ENCODE measurements at places on chromosomes 5 and 9. TPM values are rescaled to one million over a fixed set of nuclear protein-coding genes. Genes with fewer than 3 reads are reported as not detected.

The CTSV gene
- total RNA-seq = 0.74 TPM

The CDK5RAP2 gene
- total RNA-seq = 19.0 TPM

The ZNF300 gene
- total RNA-seq = 7.4 TPM

The IFNA21 gene
- total RNA-seq = not detected

The ANKRD20A1 gene
- not detected for total RNA-seq

The SLC6A7 gene
- not detected for total RNA-seq

The SMIM32 gene
- total RNA-seq = not detected

The SOHLH1 gene
- total RNA-seq = not detected

The ZNF608 gene
- total RNA-seq = 1.5 TPM

The SLCO6A1 gene
- total RNA-seq = not detected

The PCDHA5 gene
- total RNA-seq = under 0.01 TPM

The CDC23 gene
- total RNA-seq = 24.6 TPM

The CYLC2 gene
- total RNA-seq = not detected

The PCDHB10 gene
- total RNA-seq = 0.42 TPM

The DRD1 gene
- not detected for total RNA-seq

The C9orf43 gene
- total RNA-seq = 0.30 TPM

The MAP1B gene
- total RNA-seq = 501 TPM

The LCN10 gene
- not detected for total RNA-seq

The DDX4 gene
- not detected for total RNA-seq

The FGF18 gene
- total RNA-seq = 0.05 TPM

The PRELID2 gene
- 21.7 TPM for total RNA-seq

The SPAAR gene
- not detected for total RNA-seq

The FAM219A gene
- 20.6 TPM for total RNA-seq

The GTF2H2C gene
- total RNA-seq = 28.8 TPM

The CARD6 gene
- total RNA-seq = 4.2 TPM

The ARID3C gene
- total RNA-seq = not detected

The FLT4 gene
- total RNA-seq = 0.46 TPM

The ENTPD8 gene
- total RNA-seq = not detected

The SPEF2 gene
- total RNA-seq = 3.6 TPM

The C5orf58 gene
- not detected for total RNA-seq

The CCL27 gene
- 0.59 TPM for total RNA-seq

The CNTFR gene
- total RNA-seq = not detected

The TSLP gene
- 0.42 TPM for total RNA-seq

The PCYOX1L gene
- total RNA-seq = 17.5 TPM

The AP3B1 gene
- total RNA-seq = 58.2 TPM

The GRM6 gene
- total RNA-seq = not detected

The IRGM gene
- not detected for total RNA-seq

The KCNN2 gene
- total RNA-seq = 0.59 TPM

The MCIDAS gene
- total RNA-seq = not detected

The MRPS27 gene
- total RNA-seq = 60.9 TPM

The QRFP gene
- total RNA-seq = not detected

The ELAVL2 gene
- under 0.01 TPM for total RNA-seq
